Tibial nerve (tissue), 4 donors: ENCODE measurements at places on chromosomes 5 and 9. TPM values are rescaled to one million over a fixed set of nuclear protein-coding genes. Genes with fewer than 3 reads are reported as not detected.

- H3K4me1 ChIP-seq = no peaks in the 10 kb centered on the region
- no peak for DNase-seq
- no peaks in the 10 kb centered on the region for H3K27me3 ChIP-seq
- no peak overlapping the region for H3K4me3 ChIP-seq
Measured at GRCh38 chr9:116275418-116276195, 122.0 kb downstream of the PAPPA start.

GRCh38 chr5:31156631-31157160 is 36.8 kb upstream of the CDH6 start:
- no peaks in the 10 kb centered on the region for H3K36me3 ChIP-seq
- no peaks in the 10 kb centered on the region for H3K4me1 ChIP-seq
- H3K4me3 ChIP-seq = no peak overlapping the region
- no peak overlapping the region for H3K27ac ChIP-seq

DNA sequence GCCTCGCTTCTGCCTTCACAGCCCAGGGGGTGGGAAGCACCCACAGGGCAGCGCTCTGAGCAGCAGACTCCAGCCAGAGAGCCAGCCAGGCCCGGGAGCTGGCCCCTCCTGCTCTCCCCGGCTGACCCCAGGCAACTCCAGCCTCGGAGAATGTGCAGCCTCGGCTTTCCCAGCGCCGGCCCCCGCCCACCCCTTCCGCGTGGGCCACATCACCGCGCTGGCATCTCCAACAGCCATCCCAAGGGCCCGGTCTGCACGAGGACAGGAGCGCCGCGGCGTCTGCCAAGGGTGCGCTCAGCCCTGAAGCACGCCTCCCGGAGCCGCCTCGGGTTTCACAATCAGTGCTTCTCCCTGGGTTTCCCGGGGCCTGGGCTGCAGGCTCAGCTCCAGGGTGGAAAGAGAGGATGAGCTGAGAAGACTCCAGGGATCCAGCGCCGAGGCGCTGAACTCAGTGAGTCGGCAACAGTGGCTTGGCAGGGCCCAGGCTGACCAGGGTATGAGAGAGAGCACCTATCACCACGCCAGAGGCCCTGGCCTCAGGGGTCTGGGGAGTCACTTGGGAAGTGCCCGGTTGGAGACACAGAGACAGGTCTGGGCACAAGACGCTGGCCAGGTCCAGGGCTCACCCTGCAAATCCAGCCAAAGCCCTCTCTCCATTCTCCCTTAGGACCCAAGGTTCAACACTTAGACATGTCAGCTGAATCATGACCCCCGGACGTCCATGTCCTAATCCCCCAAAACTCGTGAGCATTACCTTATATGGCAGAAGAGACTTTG is 79.6 kb downstream of the ADAMTS2 start:
- H3K4me3 ChIP-seq = peak overlapping the region; percentile 20
- H3K27me3 ChIP-seq = no peaks in the 10 kb centered on the region
- H3K36me3 ChIP-seq = no peaks in the 10 kb centered on the region
- peaks cover 67% of the 10 kb centered on the region for H3K4me1 ChIP-seq

- peaks cover 91% of the 10 kb centered on the region for H3K36me3 ChIP-seq
- H3K27me3 ChIP-seq = no peaks in the 10 kb centered on the region
- H3K4me3 ChIP-seq = no peak overlapping the region
- no peak overlapping the region for H3K27ac ChIP-seq
Measured at GRCh38 chr5:14483504-14484157, 98.0 kb upstream of the OTULINL start.

DNA sequence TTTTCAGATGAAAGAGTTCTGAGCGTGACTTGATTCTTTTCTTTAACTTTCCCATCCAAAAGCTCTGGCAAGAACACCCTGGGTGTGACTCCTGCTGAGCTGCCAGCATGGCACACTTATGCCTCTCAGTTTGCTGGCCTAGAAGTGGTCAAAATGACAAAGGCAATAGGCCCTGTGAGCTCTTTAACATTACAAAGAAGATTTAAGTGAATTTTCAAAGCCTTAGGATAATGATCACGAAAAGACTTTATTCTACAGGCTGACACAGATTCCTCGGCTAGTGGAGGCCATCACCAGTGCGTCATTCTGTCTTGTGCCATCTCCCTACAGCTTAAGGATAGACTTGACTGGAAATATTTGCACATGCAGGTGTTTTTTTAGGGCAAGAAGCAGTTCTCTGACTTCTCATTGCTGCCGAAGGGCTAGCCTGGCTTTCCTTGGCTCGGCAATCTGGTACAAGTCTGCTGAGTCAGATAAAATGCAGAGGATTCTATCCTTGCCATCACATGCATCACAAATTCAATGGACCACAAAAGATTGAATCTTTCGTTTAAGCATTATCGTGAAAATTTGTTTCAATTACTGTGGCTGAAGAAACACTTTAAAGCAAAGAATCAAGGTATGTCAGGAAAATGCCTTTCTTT is 311.5 kb downstream of the COX7C start:
- no peak for DNase-seq
- H3K27me3 ChIP-seq = no peaks in the 10 kb centered on the region
- no peaks in the 10 kb centered on the region for H3K36me3 ChIP-seq

GFI1B gene
- not detected for total RNA-seq

- no peaks in the 10 kb centered on the region for H3K4me1 ChIP-seq
- no peaks in the 10 kb centered on the region for H3K36me3 ChIP-seq
- no peak overlapping the region for H3K4me3 ChIP-seq
- no peaks in the 10 kb centered on the region for H3K27me3 ChIP-seq
Measured at GRCh38 chr5:165244407-165244806, 1739.0 kb downstream of the MAT2B start.
